Activated CD4-positive, CD25-positive, alpha-beta regulatory T cell (primary cell): ENCODE measurements at places on chromosomes 7 and 10.

GRCh38 chr10:129832573-129833467 lies 131.3 kb downstream of the EBF3 start:
- DNase-seq: no peak

DNA sequence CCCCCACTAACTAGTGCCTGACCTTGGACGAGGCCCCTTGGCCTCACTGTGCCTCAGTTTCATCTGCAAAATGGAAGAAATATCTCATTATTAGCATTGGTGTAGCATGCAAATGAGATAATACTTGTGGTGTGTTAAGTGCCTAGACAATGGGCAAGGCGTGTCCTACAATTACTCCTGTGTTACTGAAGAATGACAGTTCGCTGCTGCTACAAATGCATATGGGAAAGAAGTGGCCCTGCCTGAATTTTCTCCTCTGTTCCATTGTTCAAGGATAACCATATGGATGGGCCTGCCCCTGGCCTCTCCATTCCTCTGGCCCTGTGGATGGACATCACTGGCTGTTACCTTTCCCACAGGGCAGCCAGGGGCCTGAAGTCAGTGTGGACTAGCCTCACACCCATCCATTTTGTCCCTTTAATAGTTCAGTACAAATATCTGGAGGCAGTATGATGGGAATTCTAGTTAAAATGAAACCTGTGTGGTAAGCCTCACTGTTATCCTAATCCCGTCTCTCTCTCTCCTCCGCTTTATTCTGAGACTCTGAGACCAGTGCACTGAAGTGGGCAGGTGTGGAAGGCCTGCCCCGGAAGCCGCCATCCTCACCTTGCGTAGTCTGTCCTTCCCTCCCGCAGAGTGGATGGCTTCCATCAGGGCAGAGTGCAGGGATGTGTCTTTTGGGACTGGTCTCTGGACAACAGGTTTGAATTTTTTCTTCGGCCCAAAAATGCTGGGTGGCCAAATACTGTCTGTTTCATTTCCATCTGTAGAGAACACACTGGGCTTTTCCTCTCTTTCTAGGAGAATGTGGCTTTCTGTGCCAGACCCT lies 244.6 kb upstream of the GRB10 start:
- no peak for DNase-seq

DNA sequence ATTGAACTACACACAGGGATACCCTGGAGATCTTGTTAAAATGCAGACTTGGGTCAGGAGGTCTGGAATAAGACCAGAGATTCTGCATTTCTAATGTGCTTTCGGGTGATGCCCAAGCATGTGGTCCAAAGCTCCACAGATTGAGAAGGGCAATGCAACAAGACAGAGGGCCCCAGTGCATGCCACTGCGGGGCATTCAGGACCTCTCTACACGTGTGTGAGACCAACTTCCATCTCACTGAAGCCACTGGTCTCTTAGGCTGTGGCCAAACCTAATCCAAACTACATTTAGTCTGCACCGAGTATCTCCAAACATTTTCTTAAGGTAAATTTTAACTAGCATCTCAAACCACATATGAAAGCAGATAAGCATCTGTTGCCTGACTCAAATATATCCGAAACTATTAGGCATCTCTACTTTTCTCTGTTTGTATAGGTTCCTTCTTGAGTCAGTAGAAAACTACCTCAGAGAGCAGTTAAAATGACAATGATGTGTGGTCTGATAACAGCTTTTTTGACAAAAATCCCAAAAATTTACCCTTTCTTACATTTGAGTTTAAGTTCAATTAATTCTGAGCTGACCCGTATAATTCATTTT lies 107.5 kb downstream of the ELMO1 start:
- DNase-seq: no peak

GRCh38 chr7:2893411-2893861 lies 49.3 kb upstream of the GNA12 start:
- no peak for DNase-seq

GRCh38 chr10:85448716-85449115 lies 917.9 kb downstream of the GRID1 start:
- DNase-seq: no peak

GRCh38 chr7:11170863-11171568 lies 197.3 kb downstream of the PHF14 start:
- DNase-seq: no peak
